ENCODE measurements at places on chromosomes 12 and 14.

GRCh38 chr14:36418937-36419336 lies 98.5 kb upstream of the MBIP start:
- no peak overlapping the region for H3K4me3 ChIP-seq
- H3K36me3 ChIP-seq, result no peaks in the 10 kb centered on the region
- no peak for DNase-seq
- H3K27me3 ChIP-seq, result no peaks in the 10 kb centered on the region
- H3K27ac ChIP-seq, result no peak overlapping the region

DNA sequence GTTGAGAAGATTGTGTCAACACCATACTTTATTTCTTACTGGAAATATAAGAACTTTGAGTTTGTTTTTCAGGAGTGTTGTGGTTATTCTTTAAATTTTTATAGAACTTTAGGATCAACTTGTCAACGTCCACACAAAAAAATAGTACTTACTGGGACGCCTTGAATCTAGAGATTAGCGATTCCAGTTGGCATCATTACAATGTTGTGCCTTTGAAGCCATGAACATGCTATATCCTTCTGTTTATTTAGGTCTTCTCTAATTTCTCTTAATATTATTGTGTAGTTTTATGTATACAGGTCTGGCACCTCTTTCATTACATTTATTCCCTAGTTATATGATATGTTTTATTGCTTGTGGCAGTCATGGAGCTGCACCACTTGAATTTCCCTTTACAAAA lies 320.8 kb upstream of the CCDC196 start:
- H3K4me3 ChIP-seq, result no peak overlapping the region
- H3K36me3 ChIP-seq, result no peaks in the 10 kb centered on the region
- no peak overlapping the region for H3K27ac ChIP-seq
- no peak for DNase-seq
- peaks cover 26% of the 10 kb centered on the region for H3K27me3 ChIP-seq

GRCh38 chr12:46360908-46361666 lies 11.5 kb downstream of the SLC38A2 start:
- peaks cover 49% of the 10 kb centered on the region for H3K4me1 ChIP-seq
- H3K4me3 ChIP-seq, result no peak overlapping the region
- H3K27ac ChIP-seq, result peak overlapping the region; percentile 71
- no peaks in the 10 kb centered on the region for H3K27me3 ChIP-seq
- DNase-seq, result no peak

DNA sequence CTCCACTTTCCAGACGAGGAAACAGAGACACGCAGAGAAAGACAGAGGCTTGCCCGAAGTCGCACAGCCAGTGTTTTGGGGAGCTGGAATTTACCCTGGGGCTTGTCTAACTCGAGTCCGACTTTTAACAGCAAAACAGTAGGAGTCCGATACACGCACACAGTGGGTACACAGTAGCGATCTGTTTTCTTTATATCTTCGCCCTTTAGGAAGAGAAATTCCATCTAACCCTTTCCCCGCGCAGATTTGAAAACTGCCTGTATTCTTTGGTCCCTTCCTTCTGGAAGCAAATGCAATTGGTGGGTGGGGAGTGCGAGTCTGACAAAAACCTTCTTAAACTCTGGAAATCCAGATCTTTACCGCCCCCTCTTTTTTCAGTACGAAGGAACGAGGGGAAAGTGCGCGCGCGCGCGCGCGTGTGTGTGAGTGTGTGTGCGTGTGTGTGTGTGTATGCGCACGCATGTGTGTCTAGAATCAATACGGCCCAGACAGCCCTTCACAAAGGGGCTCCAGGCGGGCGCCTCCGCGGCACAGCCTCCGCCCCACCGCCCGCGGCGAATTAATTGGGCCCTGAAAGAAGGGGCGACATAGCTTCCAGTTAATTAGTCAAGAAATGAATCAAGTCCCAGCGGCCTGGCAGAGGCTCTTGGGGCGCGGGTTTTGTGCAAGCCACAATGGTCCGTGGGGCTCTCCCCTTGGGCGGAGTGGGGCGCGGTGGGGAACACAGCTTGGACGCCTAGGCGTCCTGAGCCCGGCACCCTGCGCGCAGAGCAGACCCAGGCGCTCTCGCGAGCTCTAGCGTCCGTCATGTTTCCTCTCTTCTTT lies 14.0 kb upstream of the TBX3 start:
- H3K4me1 ChIP-seq, result no peaks in the 10 kb centered on the region
- no peaks in the 10 kb centered on the region for H3K36me3 ChIP-seq
- H3K27me3 ChIP-seq, result peaks cover 90% of the 10 kb centered on the region

DNA sequence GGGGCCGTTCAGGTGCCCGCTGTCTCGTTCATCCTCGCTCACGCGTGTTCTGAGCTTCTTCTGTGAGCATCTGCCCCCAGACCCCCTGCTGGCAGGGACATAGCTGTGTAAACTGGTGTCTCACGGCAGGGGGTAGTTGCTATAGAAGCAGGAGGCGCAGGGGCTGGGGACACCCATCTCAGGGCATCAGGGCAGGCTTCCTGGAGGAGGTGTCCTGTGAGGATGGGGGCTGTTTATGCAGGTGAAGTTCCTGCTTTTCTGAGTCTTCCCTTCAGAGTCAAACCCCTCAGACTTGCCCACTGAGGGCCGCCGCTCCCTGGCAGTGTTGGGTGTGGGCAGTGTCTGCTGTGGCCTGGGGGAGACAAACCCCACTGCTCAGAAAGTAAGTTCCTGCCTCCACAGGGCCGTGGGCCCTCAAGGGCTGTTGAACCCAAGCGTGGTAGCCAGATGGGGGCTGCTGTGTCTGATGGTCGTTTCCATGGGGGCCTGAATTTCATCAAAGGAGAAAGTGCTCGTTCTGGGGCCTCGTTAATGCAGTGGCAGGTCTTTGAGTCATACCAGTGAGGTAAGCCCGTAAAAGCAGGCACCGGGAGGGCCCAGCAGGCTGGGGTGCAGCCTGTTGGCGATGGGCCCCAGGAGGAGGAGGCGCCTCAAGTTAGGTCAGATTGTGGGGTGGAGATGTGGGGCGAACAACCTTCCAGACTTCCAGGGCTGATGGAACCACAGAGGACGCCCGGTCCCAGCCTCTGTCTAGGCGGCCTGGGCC lies 23.4 kb downstream of the KIF26A start:
- no peaks in the 10 kb centered on the region for H3K36me3 ChIP-seq
- no peak overlapping the region for H3K4me3 ChIP-seq
- H3K27ac ChIP-seq, result no peak overlapping the region
- no peaks in the 10 kb centered on the region for H3K4me1 ChIP-seq
- H3K27me3 ChIP-seq, result no peaks in the 10 kb centered on the region

DNA sequence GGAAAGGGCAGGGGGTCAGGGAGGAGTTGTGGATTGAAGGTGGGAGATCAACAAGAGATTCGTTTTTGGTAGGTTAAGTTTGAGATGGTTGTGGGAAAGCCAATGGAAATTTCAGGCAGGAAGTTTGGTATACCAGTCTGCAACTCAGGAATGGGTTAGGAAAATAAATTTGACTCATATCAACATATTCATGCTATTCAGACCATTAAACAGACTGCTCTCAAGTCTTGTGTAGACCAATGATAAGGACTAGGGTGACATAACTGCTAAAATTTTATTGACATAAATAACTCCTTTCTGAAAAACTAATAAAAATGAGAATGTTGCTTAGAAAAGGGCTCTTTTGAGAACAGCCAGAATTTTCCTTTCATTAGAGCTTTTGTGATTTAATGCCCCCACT lies 60.0 kb downstream of the PLEKHA5 start:
- no peaks in the 10 kb centered on the region for H3K4me1 ChIP-seq
- no peak overlapping the region for H3K4me3 ChIP-seq
- DNase-seq, result no peak
- no peak overlapping the region for H3K27ac ChIP-seq
- no peaks in the 10 kb centered on the region for H3K36me3 ChIP-seq

GRCh38 chr12:69898236-69898635 lies 73.2 kb downstream of the MYRFL start:
- no peaks in the 10 kb centered on the region for H3K27me3 ChIP-seq
- peaks cover 7% of the 10 kb centered on the region for H3K4me1 ChIP-seq
- no peak for DNase-seq

DNA sequence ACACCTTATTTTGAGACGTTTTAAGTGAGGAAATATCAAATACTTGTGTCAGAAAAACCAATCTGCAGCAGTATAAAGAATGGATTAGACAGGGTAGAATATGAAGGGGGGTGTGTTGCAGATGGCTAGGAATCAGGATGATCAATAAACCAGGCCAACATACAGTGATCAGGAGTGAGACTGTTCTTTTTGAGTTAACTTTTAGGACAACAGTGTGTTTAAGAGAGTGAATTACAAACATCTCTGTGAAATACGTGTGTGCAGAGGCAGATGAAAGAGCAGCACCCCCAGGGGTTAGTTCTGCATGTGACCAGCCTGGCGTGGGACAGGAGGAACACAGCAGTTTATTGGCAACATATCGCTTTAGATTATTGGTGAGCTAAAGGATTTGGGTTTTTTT lies 10.6 kb upstream of the NRDE2 start:
- no peak overlapping the region for H3K27ac ChIP-seq
- no peak overlapping the region for H3K4me3 ChIP-seq
- H3K27me3 ChIP-seq, result peaks cover 14% of the 10 kb centered on the region
- no peaks in the 10 kb centered on the region for H3K36me3 ChIP-seq
- H3K4me1 ChIP-seq, result no peaks in the 10 kb centered on the region

DNA sequence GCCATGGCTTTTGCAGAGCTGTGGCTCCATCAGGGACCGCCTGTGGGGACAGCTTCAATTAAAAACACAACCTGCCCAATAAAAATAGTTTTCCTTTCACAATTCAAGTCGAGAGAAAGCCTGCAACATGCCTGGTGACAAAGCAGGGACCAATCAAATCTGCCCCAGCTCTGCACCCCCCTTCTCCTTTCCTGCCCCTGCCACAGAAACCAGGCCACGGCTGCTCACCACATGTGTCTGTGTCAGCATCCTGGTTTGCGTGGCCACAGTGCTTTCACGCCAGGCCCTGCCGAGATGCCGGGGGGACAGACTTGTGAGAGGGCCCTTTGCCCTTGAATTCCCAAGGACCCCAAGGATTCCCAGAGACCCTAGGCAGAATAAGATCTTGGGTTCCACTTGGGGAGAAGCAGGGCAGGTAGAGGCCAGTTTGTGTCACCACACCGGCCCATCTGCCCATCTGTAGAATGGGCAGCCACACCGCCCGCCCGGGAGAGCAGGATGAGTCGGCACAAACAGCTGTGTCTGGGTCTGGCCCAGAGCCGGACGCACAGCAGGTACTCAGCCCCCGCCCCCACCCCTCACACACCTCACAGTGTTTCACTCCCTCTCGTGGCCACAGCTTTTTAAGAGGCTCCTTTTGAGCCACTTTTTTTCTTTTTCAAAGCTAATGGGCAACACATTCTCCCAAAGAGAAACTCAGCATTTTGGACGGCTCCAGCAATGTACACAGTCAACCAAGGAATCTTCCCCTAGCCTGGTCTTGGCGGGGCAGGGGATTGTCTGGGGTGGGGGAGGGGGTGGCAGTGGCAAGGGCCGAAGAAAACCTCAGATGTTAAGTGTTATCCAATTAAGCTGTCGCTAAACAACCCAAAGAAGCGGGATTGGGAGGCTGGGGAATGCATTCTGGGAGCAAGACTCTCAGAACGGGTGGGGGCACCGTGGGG lies 41.5 kb downstream of the BCL11B start:
- H3K27me3 ChIP-seq, result no peaks in the 10 kb centered on the region
- H3K36me3 ChIP-seq, result peaks cover 82% of the 10 kb centered on the region
- H3K4me1 ChIP-seq, result peaks cover 95% of the 10 kb centered on the region
- peak; percentile 93 for DNase-seq

GRCh38 chr12:58894040-58894439 lies 26.3 kb downstream of the LRIG3 start:
- no peak overlapping the region for H3K27ac ChIP-seq
- H3K27me3 ChIP-seq, result no peaks in the 10 kb centered on the region

DNA sequence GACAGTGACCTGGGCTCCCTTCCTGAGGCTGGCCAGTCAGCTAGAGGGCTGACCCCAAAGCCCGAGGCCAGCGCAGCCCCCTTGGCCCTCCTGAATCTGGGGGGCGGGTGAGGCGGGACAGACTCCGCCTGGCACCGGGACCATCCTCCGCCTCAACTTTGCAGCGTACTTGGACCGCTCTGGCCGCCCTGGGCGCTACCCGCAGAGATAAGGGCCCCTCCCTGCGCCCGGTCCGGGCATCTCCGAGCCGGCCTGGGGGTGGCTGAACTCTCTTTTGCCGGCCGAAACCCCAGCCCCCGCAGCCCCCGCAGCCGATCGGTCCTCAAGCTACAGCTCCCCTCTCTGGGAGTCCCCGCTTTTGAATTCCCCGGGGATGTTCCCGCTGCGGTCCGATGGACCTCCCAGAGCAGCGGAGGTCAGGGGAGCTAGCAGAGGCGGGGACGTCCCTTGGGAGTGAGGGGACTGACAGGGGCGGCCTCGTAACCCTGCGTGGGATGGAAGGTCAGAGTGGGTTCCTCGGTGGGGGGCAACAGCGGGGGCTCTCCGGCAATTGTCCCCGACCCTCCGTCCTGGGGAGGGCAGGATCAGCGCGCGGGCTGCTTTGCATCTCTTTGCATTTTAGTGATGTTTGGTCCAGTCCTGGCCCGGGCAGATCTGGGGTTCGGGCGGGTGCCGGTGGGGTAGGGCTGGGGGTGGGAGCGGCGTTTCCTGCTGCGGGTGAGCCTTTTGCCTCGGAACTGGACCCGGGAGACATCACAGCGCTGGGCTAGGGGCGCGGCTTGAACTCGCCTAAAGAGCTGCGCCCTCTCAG lies at the start of gene CRIP1:
Gene CRIP1 (plus strand): TSS at position 724 of the 811 bp plus-strand sequence. CDS start 374 bp downstream, outside the sequence.
- peak within 1 kb of the TSS; percentile 86 for H3K4me3 ChIP-seq
- H3K4me1 ChIP-seq, result peaks cover 44% of the 10 kb centered on the region
- peak within 1 kb of the TSS; percentile 88 for H3K27ac ChIP-seq
- DNase-seq, result no peak
- H3K27me3 ChIP-seq, result no peaks in the 10 kb centered on the region

DNA sequence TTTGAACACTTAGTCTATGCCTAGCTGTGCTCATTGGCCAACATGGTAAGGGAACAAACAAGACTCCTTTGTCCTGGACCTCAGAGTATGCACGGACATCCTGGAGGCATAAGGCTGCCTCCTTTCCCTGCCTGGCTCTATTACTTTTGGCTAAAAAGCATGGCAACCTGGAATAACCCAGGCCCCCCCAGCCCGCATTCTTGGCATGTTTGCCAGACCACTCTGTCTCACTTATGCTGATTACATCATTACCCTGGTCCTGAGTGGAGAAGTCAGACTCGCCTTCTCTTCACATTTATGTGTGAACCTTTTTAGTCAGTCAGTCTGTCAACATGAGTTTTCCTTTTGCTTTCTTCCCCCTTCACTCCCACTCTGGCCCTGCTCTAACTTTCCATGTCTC lies 58.0 kb upstream of the ELK3 start:
- peaks cover 21% of the 10 kb centered on the region for H3K4me1 ChIP-seq
- no peak overlapping the region for H3K4me3 ChIP-seq
- DNase-seq, result no peak
- no peaks in the 10 kb centered on the region for H3K36me3 ChIP-seq
- H3K27me3 ChIP-seq, result peaks cover 12% of the 10 kb centered on the region

DNA sequence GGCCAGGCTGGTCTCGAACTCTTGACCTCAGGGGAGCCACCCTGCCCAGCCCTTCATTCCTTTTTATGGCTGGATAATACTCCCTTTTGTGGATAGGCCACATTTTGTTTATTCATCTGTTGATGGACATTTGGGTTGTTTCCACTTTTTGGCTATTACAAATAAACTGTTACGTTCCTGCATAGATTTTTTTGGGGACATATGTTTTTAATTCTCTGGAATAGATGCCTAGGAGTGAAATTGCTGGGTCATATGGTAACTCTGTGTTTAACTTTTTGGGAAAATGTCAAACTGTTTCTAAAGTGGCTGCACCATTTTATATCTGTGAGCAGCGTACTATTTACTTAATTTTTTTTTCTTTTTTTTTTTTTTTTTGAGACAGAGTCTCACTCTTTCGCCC lies 9.8 kb downstream of the KMT5A start:
- H3K27ac ChIP-seq, result no peak overlapping the region
- no peak overlapping the region for H3K4me3 ChIP-seq
- peaks cover 23% of the 10 kb centered on the region for H3K4me1 ChIP-seq
- no peaks in the 10 kb centered on the region for H3K27me3 ChIP-seq
- peaks cover 66% of the 10 kb centered on the region for H3K36me3 ChIP-seq
